ENCODE measurements at places on chromosomes 1 and 21.
A peak's percentile ranks its signal among the peaks of the same experiment; 100 is the strongest.

- no peak for DNase-seq
These were observed 24.9 kb upstream of the ATP1B1 start for GRCh38 chr1:169081503-169082123.

DNA sequence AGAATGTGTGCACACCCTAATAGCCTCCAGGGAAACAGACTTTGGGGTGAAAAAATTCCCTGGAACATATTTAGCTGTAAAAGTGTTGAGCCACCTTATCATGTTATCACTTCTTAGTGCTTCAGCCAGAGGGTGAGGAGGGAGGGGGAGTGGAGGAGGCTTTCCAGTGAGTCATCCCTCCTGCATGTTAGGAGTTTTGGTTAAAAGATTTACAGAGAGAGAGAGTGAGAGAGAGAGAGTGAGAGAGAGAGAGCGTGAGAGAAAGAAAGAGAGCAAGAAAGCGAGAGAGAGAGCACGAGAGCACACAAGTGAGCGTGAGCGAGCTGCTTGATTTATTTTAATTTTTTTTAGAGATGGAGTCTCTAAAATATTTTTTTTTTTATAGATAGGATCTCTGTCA, 13.5 kb upstream of the CACNA1E start:
- DNase-seq, result no peak

- DNase-seq, result no peak
These were observed 134.7 kb downstream of the TGFBR3 start for GRCh38 chr1:91751275-91751674.

- DNase-seq, result no peak
These were observed 1171.4 kb upstream of the ADGRL2 start for GRCh38 chr1:80629304-80629837.

DNA sequence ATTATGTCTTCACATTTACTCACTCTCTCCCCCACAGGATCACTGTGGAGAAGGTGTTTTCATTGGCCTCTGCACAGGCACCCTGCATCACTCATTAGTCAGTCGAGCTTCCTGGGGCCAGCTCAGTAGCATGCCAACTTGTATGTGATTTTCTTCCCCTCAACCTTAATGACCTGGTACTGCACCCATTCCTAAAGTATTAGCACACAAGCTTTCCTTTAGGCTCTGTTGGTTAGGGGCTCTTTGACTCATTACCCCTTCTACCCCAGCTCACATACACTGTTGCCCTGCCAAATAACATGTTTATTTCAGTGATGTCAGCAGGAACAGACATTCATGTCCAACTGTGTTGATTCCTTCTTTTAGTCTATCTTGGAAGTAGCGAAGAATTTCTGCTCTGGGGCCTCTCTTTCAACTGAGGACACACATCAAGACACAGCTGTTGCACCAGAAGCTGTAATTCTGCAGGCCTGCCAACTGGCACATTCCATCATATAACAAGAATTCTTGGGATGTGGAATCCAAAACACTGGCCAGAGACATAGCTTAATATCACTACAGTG, 603.5 kb upstream of the ADAMTS5 start:
- DNase-seq, result no peak

DNA sequence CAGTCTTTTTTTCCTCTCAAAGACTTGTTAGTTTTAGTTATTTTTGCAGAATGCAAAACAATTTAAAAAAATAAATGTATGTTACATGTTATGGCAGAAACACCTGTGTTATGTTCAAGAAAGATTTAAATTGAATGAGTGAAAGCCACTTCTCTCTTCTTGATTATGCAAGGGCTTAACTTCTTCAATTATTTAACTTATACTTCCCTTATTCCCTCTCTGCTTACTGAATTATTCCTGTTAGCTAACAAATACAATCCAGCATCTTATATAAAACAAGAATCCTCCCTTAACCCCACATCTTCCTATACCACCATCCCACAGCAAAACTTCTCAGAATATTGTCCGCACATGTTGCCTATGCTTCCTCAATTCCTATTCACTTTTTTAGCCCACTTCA, 10.7 kb upstream of the FCER1A start:
- DNase-seq, result no peak

GRCh38 chr21:45591619-45592207, 49.5 kb upstream of the SLC19A1 start:
- no peak for DNase-seq

DNA sequence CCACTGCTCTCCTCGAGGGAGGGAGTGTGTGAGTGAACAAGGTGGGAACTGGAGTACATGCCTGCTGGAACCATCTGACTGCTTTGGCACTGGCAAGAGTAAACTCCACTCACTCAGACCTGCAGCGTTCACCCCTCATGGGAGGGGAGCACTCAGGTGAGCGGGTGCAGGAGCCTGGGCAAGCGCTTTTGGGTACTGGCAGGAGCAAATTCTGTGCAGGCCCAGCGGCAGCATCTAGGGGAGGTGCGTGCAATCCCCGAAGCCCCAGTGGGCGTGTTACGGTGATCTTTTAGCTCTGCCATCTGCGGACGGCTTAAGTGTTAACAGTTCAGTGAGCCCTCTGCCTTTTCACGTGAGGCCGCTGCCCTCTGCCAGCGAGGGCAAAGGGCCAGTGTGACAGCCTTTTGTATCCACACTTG, 127.4 kb downstream of the PATJ start:
- DNase-seq, result no peak

- DNase-seq, result peak; percentile 42
These were observed 47.1 kb upstream of the TLR5 start for GRCh38 chr1:223189903-223190724.

DNA sequence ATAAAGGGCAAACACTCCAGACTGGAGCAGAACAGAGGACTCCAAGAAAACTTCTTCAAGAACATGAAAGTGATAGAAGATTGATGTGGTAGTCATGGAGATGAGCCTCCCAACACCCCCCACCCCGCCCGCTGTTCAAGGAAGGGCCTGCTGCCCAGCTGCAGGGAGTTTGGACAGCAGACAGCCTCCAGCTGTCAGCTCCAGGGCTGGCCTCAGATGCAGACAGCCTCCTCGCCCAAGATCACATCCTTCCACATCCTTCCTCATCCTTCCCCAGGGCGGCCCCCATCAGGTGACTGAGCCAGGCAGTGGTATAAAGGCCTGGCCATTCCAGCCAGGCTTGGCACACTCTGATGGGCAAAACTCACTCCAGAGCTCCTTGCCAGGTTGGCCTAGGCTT, 24.6 kb downstream of the HMGN2 start:
- DNase-seq, result no peak

GRCh38 chr1:220682901-220683576, 7.1 kb upstream of the C1orf115 start:
- no peak for DNase-seq

DNA sequence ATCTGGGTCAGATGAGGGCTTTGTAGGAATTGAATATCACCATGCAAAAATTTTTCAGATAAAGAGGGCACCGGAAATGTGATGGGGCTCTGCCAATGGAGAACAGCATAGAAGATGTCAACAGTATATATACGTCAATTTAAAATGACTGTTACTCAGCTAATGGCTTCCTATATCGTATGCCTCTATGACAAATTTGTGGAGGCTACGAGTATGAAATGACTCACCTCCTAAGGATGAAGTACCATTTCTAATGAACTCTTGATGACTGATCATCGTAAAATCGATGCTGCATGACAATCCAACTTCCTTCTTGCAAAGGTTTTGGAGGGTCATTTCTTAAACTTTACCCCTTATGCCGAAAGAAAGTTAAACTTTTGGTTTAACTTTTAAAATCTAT, 450.3 kb upstream of the ZP4 start:
- no peak for DNase-seq

GRCh38 chr1:16349847-16350406, 2.4 kb downstream of the FBXO42 start:
- no peak for DNase-seq

DNA sequence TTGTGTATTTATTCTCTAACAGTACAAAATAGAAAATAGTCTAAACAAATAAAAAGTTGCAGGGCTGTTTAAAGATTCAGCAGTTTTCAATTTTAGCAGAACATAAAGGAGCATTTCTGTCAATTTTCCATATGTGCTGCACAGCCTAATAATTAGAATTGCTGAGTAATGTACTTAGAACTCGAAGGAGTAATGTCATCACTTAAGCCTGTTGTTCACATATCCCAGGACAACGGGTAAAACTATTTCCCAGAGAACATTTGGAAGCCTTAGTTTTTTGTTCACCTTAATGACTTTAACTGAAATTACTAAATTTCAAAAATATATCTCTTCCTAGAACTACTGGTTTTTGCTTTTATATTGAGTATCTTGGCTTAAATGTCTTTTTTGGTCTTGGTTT, 81.6 kb downstream of the ZP4 start:
- DNase-seq, result no peak

DNA sequence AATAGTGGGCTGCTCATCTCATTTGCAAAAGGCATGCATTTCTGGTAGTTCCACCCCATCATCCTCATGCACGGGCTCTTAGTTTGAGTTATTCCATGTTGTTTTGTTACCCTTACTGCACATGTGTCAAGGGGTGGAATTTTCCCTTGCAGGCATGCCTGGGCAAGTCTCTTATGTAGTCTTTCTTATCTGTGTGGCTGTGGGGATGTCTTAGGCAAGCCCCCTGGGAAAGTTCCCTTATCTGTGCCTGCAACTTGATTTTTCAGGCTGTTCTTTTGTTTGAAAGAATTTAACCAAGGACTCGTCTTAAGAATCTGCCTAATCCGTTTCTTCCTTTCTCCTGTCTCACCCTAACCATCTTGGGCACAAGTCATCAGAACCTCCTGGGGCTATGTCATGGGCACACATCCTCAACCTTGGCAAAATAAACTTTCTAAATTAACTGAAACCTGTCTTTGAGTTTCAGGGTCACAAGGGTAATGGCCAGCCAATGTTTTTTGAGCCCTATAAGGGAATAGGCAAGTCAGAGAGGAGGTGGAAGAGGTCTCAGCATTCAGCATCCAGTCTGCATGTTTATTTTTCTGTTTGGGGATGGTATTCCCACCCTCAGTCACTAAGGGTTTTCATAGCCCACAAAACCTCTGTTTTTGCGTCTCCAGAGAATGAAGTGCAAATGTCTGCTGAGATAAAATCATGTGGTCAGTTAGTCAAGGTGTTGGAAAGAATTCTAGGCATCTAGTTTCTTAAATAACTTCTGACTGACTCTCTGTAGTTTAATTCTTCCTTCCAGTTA, 579.7 kb downstream of the PLA2G4A start:
- no peak for DNase-seq

DNA sequence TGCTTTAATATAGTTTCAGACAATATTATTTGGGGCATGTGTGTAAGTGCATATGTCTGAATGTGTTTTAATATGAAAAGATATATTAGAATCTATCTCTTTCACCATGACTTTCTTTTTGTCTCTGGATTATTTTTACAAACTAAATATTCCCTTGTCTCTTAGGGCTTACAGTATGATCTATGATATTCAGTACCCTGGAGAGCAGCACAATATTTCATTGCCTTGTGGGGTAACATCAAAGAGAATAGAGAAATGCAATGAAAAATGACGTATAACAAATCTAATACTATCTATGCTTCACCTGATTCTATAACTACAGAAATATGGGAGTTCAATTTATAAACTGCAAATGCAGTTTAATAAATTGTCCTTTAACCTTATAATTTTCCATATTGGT, 2084.5 kb downstream of the MRPL39 start:
- DNase-seq, result no peak

All from stimulated activated CD8-positive, alpha-beta memory T cell treated with anti-CD3 and anti-CD28 coated beads, Interleukin-12 subunit alpha, Interleukin-12 subunit beta, amount 100 ng/mL, for 1 hour (primary cell).